ENCODE measurements at places on chromosomes 6 and 20.

- no peak for DNase-seq
These were observed 96.8 kb downstream of the B3GAT2 start for GRCh38 chr6:70860045-70860444.

DNA sequence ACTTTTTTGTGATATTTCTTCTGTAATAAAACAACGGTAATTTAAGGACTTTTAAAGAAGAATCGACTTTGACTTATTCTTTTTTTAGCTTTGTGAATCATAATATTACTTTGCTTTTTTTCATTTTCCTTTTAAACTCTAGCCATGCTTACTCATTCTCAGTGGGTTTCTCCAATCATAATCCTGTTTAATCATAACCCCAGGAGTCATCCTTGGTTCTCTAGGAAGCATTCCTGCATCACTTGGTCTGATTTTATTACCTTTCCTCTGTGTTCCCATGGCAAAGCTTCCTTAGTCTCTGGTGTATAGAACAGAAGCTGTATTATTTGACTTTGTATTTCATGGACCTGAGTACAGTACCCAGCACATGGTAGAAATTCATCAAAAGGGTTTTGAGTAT is 223.5 kb downstream of the CDKAL1 start:
- no peak for DNase-seq

GRCh38 chr20:47691625-47692024 is 93.7 kb downstream of the SULF2 start:
- DNase-seq, result no peak

- DNase-seq, result no peak
These were observed 462.6 kb downstream of the HDGFL1 start for GRCh38 chr6:23031986-23032385.

- no peak for DNase-seq
These were observed 46.4 kb downstream of the TNFAIP3 start for GRCh38 chr6:137913434-137913833.

GRCh38 chr6:77535172-77535571 is 71.9 kb upstream of the HTR1B start:
- no peak for DNase-seq

GRCh38 chr6:13001927-13002326 is 285.4 kb downstream of the PHACTR1 start:
- DNase-seq, result no peak

DNA sequence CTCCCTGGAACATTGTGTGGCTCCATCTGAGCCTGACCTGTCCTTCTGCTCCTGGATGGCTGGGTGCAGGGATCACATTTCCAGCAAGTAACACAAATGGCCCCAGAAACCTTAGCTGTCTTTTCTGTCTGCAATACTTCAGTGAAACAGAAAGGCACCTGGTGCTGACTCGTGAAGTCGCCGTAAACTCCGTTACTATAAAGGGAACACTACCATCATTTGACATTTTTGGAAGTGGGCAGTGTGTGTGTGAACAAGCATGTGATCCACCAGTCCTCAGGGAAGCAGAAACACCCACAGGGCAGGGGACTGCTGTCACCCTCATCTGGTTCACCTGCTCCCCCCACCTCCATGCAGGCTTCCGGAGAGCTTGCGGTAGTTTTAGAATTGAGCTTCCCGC is 23.9 kb downstream of the SERPINB6 start:
- no peak for DNase-seq

DNA sequence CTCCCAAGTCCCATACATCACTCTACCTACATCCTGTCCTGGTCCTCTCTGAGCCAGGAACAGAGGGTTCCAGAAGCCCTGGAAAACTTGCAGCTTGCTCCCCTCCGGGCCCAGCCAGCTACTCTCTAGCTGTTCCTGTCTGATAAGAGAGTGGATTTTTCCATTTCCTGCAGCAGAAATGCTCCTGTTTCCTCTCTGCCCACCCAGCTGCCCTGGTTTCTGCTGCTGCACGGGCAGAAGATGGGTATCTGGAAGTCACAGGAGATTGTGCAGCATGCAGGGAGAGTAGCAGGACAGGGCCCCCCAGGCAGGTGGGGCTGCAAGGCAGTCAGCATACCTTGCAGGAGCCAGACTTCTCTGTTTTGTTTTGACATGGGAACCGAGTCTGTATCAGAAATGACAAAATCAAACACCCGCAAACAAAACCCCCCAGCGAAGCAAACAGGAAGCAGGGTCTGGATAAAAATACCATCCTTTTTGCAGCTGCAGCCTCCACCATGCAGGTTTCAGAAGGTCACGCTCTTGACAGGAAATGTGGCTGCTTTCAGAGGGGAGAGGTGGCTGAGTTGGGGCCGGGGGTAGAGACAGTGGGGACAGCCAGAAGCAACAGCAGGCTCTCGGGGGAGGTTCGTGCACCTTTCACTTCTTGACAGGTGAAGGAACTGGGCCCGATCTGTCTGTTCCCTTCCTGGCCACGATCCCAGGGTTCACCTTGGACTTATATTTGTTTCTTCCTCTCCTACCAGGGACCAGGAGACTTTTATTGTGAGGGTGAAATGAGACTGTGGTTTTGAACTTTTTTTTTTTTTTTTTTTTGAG is 50.8 kb upstream of the FAM83D start:
- DNase-seq, result no peak

DNA sequence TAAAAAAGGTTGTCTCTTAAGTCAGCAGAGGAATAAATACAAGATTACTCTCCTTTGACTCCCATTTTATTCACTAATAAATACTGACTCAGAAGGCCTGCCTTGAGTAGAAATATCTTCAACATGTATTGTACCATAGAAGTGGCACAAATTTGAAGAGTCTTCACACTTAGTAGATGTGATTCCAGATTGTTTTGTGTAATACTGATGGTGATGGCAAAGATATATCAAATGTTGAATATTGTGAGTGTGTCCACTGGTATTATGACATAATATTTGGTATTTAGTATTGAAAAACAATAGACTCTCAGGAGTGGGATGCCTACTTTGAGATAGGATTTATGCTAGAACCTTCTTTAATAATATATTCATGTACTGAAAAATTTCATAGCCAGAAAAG is 7.0 kb downstream of the ADGRB3 start:
- DNase-seq, result no peak

- DNase-seq, result no peak
These were observed 214.3 kb upstream of the MARCKS start for GRCh38 chr6:113642714-113643406.

GRCh38 chr6:56732517-56732916 is 89.8 kb upstream of the DST start:
- no peak for DNase-seq

- no peak for DNase-seq
These were observed 558.2 kb upstream of the CITED2 start for GRCh38 chr6:139932671-139933070.

GRCh38 chr6:158759966-158760617 is 59.1 kb downstream of the EZR start:
- DNase-seq, result no peak

- DNase-seq, result no peak
These were observed 277.2 kb downstream of the PRKN start for GRCh38 chr6:162450358-162450757.

GRCh38 chr6:30703011-30703410 is 12.2 kb upstream of the NRM start:
- DNase-seq, result no peak

- no peak for DNase-seq
These were observed 53.5 kb downstream of the PXDC1 start for GRCh38 chr6:3698021-3698420.

DNA sequence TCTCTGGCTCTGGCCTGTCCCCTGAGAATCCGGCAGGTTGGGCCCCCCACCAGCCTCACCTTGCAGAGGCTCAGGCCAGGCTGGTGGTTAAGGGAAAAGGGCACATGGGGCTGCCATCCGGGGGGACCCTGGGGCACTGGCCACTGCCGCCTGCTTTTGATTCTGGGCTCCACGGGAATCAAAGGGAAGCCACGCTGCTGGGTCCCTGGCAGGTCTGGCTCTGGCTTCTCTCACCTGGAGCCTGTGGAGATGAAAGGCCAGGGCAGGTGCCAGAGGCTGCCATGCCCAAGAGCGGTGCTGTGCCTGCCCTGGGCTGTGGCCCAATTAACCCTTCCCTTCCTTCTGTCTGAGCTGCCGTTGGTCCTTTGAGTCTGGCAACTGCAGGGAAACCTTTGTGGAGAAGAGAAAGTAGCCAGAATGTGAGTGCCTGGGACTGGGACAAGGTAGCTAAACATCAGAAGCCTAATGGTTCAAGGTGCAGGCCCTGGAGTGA is 9.4 kb upstream of the CDH22 start:
- no peak for DNase-seq

GRCh38 chr6:52144196-52145076 is 41.7 kb upstream of the IL17A start:
- no peak for DNase-seq

DNA sequence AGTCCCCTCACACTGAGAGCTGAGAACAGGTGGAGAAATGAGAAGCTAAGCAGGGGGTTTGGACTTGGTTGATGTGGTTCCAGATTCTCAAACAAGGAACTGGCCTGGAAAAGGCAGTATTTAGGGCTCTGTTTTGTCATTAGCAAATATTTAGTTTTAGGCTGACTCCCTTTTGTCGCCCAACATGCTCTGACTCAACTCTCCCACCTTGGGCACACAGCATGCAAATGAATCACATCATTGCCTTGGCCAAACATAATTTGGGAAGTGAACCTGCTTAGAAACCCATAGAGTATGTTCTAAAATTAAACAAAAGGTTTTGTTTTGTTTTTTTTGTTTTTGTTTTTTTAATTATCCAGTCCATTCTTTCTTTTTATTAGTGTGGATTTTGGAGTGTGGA is 9.5 kb upstream of the UQCC2 start:
- no peak for DNase-seq

GRCh38 chr6:105587349-105588122 is 184.7 kb upstream of the PREP start:
- no peak for DNase-seq

- DNase-seq, result no peak
These were observed 123.2 kb upstream of the BMP5 start for GRCh38 chr6:55998576-55998975.

GRCh38 chr6:12291839-12292604 is 1.9 kb downstream of the EDN1 start:
- DNase-seq, result no peak

GRCh38 chr20:8216375-8217200 is 84.5 kb downstream of the PLCB1 start:
- no peak for DNase-seq
